ENCODE measurements at places on chromosomes 2 and 18.

DNA sequence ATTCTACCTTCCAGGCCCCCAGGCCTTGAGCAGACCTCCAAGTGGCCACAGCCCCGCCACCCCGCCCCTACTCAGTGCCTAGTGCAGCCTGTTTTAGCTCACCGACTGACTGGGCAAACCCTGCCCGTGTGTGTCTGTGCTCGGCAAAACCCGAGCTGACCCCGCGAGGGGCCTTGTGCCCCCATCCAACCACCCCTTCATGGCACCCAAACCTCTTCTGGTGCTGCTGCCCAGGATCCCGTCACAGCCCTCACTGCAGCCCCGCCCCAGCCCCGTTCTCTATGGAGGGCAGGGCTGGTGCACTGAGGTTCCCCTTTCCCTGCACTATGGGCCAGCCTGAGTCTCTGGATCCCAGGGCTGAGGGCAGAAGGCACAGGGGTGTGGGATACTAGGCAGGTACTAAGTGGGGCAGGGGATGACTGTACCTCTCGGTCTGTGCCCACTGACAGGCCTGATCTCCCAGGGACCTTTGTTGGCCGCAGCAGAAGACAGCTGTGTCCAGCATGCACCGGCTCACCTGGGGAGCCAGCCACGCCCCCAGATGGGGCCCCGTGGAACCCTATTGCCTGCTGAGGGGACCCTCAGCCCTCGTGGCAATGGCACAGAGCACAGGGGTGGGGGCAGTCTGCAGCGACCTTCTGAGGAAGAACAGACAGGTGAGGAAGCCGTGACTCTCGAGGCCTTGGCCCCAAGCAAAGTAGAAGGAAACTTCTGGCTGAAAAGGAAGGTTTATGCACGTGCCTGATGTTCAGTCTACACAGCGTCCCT, 69.9 kb upstream of the OTOS start:
- H3K27ac ChIP-seq, result no peak overlapping the region
- DNase-seq, result no peak
- H3K27me3 ChIP-seq, result no peaks in the 10 kb centered on the region
- H3K36me3 ChIP-seq, result no peaks in the 10 kb centered on the region
- no peaks in the 10 kb centered on the region for H3K4me1 ChIP-seq
- no peak overlapping the region for H3K4me3 ChIP-seq

DNA sequence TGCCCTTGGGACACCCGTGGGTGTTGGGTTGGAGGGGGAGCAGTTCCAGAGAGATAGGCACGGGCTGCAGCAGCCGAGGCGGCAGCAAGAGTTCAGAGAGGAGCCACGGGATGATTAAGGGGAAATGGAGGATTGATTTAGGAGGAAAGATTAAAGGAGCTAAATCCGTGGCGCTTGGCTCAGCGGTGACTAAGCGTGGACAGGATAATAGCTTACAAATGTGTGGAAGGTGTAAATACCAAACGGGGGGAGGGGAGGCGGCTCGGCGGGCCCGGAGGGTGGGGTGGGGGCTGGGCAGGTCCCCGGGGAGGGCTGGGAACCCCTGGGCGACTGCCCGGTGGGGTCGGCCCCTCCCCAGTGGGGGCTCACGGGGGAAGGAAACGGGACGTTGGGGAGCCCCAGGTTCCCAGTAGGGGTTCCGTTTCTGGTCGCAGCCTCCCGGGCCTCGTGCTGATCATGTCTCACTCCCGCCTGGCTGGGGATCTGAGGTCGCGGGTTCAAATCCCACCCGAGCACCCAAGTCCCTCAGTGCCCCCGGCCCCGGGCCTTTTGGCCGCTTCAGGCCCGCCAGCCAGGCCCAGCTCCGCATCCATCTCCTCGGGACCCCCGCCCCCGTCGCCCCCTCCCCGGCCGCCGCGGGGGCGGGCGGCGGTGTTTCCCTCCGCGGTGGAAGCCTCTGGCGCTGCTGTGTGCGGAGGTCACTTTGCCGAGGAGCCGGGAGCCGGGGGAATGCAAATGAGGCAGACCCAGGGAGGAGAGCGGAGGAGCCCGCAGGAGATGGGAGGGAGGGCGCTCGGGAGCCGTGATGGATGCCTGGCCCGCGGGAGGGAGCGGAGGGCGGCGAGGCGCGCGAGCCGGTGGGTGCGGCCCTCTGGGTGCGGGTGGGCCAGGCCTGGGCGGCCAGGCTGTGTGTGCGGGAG, 8.1 kb downstream of the ASIC4 start:
- no peak overlapping the region for H3K27ac ChIP-seq
- H3K36me3 ChIP-seq, result no peaks in the 10 kb centered on the region
- peaks cover 74% of the 10 kb centered on the region for H3K27me3 ChIP-seq
- no peak overlapping the region for H3K4me3 ChIP-seq

GRCh38 chr2:39466311-39466710, 29.2 kb upstream of the MAP4K3 start:
- H3K4me3 ChIP-seq, result no peak overlapping the region
- no peaks in the 10 kb centered on the region for H3K36me3 ChIP-seq
- no peak overlapping the region for H3K27ac ChIP-seq
- no peaks in the 10 kb centered on the region for H3K27me3 ChIP-seq
- DNase-seq, result no peak
- peaks cover 13% of the 10 kb centered on the region for H3K4me1 ChIP-seq

GRCh38 chr18:24195296-24196053, 56.6 kb downstream of the CABYR start:
- peaks cover 7% of the 10 kb centered on the region for H3K27me3 ChIP-seq
- H3K4me1 ChIP-seq, result no peaks in the 10 kb centered on the region
- no peak for DNase-seq

- no peak overlapping the region for H3K27ac ChIP-seq
- H3K36me3 ChIP-seq, result no peaks in the 10 kb centered on the region
- H3K4me1 ChIP-seq, result no peaks in the 10 kb centered on the region
- H3K27me3 ChIP-seq, result no peaks in the 10 kb centered on the region
These were observed 226.7 kb downstream of the ERBB4 start for GRCh38 chr2:212311807-212312404.
